Peyer's patch (tissue), 4 donors: ENCODE measurements at places on chromosomes 2 and 18. TPM values are rescaled to one million over a fixed set of nuclear protein-coding genes. Genes with fewer than 3 reads are reported as not detected.
A peak's percentile ranks its signal among the peaks of the same experiment; 100 is the strongest.

DNA sequence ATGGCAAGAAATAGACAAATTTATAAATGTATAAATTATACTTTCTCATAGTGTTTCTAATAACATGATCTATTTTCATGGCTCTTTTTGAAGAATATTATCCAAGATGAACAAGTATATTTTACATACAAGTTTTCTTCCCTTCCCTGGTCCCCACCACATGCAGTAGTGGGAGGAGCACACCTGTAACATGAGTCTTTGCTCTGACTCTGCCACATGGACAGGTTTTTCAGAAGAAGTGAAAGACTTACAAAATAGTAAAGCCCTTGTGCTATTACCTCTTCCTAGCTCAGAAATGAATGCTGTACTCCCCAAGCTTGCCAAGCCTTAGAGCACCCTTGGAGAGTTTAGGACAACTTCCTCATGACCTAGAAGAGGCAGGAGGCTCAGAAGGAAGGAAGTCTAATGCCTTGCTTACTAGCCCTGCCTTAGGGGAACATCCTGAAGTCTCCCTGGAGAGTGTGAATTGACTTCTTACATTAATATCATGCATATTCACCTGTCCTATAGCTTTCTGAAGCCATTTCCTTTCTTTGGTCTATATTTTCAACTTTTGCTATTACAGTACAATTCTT lies 18.4 kb downstream of the MXD1 start:
- H3K36me3 ChIP-seq: peaks cover 7% of the 10 kb centered on the region
- no peak for DNase-seq
- no peak overlapping the region for H3K4me3 ChIP-seq
- peak overlapping the region; percentile 77 for H3K27ac ChIP-seq
- peaks cover 15% of the 10 kb centered on the region for H3K4me1 ChIP-seq

GRCh38 chr2:48397846-48398245 lies 132.1 kb upstream of the STON1 start:
- no peak overlapping the region for H3K27ac ChIP-seq
- no peaks in the 10 kb centered on the region for H3K4me1 ChIP-seq
- no peak for DNase-seq

DNAH7 gene
- 2.5 TPM for total RNA-seq

DNA sequence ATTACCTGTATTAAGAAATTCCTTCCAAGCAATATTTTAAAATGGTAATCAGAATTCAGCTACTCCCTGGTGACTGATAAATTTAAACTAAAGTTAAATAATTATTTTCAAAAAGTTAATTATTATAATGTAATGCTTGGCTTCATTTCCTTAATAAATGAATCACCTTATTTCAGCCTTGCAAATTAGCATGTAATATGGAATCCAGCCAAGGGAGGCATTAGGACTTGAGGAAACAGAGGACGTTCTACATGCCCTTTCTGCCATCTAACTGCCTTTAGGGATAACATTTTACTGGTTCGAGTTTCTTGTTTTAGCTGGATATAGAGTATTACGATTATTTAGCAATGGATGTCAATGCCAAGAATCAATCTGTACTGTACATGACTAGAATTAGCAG lies 636.3 kb downstream of the TSN start:
- H3K27me3 ChIP-seq: no peaks in the 10 kb centered on the region
- H3K36me3 ChIP-seq: no peaks in the 10 kb centered on the region
- no peak overlapping the region for H3K27ac ChIP-seq
- H3K4me1 ChIP-seq: no peaks in the 10 kb centered on the region
- no peak for DNase-seq

IL36RN gene
- total RNA-seq: not detected

- DNase-seq: no peak
- no peaks in the 10 kb centered on the region for H3K27me3 ChIP-seq
- no peaks in the 10 kb centered on the region for H3K36me3 ChIP-seq
- H3K27ac ChIP-seq: no peak overlapping the region
Measured at GRCh38 chr18:59952283-59953007, 52.6 kb downstream of the PMAIP1 start.

GRCh38 chr2:233179848-233180366 lies 71.6 kb upstream of the ATG16L1 start:
- no peaks in the 10 kb centered on the region for H3K4me1 ChIP-seq
- H3K27me3 ChIP-seq: no peaks in the 10 kb centered on the region
- H3K36me3 ChIP-seq: peaks cover 27% of the 10 kb centered on the region
- no peak overlapping the region for H3K27ac ChIP-seq
- DNase-seq: no peak

SPATA3 gene
- total RNA-seq: not detected

GREB1L gene
- 0.53 TPM for total RNA-seq

IL36B gene
- total RNA-seq: not detected

ASB18 gene
- total RNA-seq: not detected

DNAH6 gene
- 4.2 TPM for total RNA-seq

DNA sequence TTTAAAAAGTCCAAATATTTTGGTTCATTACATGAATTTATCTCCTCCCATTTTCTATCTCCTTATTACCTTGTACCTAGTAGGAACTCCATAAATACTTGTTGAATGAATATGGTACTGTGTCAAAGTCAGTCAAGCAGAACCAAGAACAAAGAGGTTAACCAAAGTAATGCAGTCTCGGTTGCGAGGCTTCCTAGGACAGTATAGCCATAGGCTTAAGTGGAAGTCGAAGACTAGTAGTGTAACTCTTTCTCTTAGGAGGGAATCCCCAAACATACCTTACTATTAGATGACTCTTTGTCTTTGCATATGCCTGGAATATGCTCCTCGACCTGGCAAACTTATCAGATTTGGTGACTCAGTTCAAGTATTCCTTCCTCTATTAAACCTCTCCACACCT lies 4.8 kb downstream of the LIPT1 start:
- no peak for DNase-seq
- H3K4me1 ChIP-seq: no peaks in the 10 kb centered on the region
- H3K36me3 ChIP-seq: no peaks in the 10 kb centered on the region
- H3K4me3 ChIP-seq: no peak overlapping the region

ABCA12 gene
- not detected for total RNA-seq

GRCh38 chr2:191231995-191232394 lies 13.2 kb upstream of the MYO1B start:
- no peak for DNase-seq
- no peaks in the 10 kb centered on the region for H3K27me3 ChIP-seq
- peak overlapping the region; percentile 18 for H3K27ac ChIP-seq

CXCR1 gene
- total RNA-seq: not detected

ZNF521 gene
- 25.6 TPM for total RNA-seq

DNA sequence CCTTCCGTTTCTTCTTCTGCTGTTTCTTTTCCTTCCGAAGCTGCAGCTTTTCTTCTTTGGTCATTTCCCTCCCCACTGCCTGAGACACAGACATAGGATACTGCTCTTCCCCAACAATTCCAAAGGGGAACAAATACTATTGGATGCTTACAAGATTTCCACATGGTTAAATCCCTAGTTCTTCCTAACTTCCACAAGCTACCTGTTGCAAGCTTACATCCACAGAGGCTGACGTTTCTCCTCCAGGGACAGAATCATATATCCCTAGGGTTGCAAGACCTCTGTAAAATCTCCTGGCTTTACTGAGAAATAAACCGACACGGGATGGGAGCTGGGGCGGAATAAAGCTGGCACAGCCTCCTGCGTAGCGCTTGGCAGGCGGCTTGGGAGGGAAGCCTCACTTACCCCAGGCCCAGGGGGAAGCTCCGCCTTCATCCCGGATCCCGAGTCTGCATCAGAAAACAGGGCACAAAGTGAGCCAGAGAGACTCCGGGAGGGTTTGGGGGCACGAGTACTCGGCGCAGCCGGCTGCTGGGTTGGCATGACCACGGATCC lies 590 bp downstream of the EIF2B4 start:
- peak overlapping the region; percentile 77 for H3K4me3 ChIP-seq
- peaks cover 17% of the 10 kb centered on the region for H3K4me1 ChIP-seq
- peak; percentile 48 for DNase-seq
- no peaks in the 10 kb centered on the region for H3K36me3 ChIP-seq

GRCh38 chr18:34623557-34623956 lies 86.5 kb upstream of the DTNA start:
- H3K4me1 ChIP-seq: no peaks in the 10 kb centered on the region
- H3K4me3 ChIP-seq: no peak overlapping the region
- H3K27me3 ChIP-seq: no peaks in the 10 kb centered on the region
- H3K27ac ChIP-seq: no peak overlapping the region

FAM237A gene
- not detected for total RNA-seq

GRCh38 chr18:55998071-55998522 lies 410.1 kb upstream of the TCF4 start:
- no peak overlapping the region for H3K4me3 ChIP-seq
- H3K4me1 ChIP-seq: no peaks in the 10 kb centered on the region
- no peak for DNase-seq
- H3K27ac ChIP-seq: no peak overlapping the region

- peaks cover 8% of the 10 kb centered on the region for H3K4me1 ChIP-seq
- H3K27me3 ChIP-seq: no peaks in the 10 kb centered on the region
- H3K36me3 ChIP-seq: no peaks in the 10 kb centered on the region
- H3K27ac ChIP-seq: peak overlapping the region; percentile 80
Measured at GRCh38 chr2:218406949-218407618, 7.4 kb downstream of the CTDSP1 start.

TSPYL6 gene
- not detected for total RNA-seq

DNA sequence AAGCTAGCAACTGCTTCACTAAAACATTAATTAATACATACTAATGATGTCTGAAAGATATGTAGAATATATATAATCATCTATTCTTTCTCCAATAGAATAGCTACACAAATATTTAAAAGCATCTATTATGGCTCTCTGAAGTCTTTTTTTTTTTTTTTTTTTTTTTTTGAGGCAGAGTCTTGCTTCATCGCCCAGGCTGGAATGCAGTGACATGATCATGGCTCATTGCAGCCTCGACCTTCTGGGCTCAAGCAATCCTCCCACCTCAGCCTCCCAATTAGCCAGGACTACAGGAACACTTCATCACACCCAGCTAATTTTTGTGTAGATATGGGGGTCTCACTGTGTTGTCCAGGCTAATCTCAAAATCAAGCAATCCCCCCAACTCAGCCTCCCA lies 120.4 kb upstream of the KYNU start:
- H3K36me3 ChIP-seq: no peaks in the 10 kb centered on the region
- H3K27me3 ChIP-seq: no peaks in the 10 kb centered on the region
- no peak overlapping the region for H3K4me3 ChIP-seq
- DNase-seq: no peak
- H3K4me1 ChIP-seq: no peaks in the 10 kb centered on the region

DNA sequence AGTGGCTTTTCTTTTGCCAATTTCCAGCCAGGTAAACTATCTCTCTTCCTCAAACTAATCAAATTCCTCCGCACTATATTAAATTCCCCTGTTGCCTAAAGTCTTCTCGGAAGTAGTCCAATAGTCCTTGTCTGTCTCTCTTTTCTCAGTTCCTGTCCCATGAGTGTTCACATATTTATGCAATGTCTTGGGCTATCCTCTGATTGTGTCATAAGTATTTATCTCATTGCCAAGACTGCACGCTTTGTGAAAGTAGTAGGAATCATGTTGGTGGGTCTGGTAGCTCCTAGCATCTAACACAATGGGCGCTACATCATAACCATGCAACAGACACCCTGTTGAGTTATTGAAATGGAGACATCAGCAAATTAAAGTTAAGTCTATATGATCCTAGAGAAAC lies 59.9 kb upstream of the POU3F3 start:
- H3K27ac ChIP-seq: no peak overlapping the region
- H3K36me3 ChIP-seq: no peaks in the 10 kb centered on the region
- no peaks in the 10 kb centered on the region for H3K27me3 ChIP-seq
- no peak for DNase-seq

BCL11A gene
- 35.4 TPM for total RNA-seq

DNA sequence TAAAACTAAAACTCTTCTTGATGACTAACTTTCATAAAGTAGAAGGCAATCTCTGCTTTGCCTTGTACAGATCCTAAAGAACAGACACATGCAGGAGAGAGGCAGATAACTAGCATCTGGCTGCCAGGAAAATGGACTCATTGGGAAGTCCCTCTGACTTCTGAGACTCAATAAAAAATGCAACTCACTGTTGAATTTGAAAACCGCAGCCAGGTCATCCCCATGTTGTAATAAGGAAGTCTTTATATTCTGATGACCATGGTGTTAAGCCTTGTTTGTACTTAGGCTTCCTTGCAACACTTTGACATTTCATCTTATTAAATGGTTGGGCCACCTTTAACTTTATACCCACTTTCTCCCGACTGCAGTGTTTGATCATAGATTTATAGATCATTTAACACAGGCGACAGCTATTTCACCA lies 375.1 kb upstream of the KCNH7 start:
- H3K27me3 ChIP-seq: no peaks in the 10 kb centered on the region
- no peak overlapping the region for H3K4me3 ChIP-seq
- H3K4me1 ChIP-seq: no peaks in the 10 kb centered on the region
- H3K36me3 ChIP-seq: no peaks in the 10 kb centered on the region
- no peak overlapping the region for H3K27ac ChIP-seq
- no peak for DNase-seq

GRCh38 chr18:48896875-48897511 lies 53.8 kb downstream of the SMAD7 start:
- no peaks in the 10 kb centered on the region for H3K4me1 ChIP-seq
- peak; percentile 75 for DNase-seq
- no peaks in the 10 kb centered on the region for H3K27me3 ChIP-seq
- no peaks in the 10 kb centered on the region for H3K36me3 ChIP-seq
- no peak overlapping the region for H3K4me3 ChIP-seq

GRCh38 chr18:71443706-71444480 lies 1100.2 kb downstream of the CBLN2 start:
- no peak overlapping the region for H3K4me3 ChIP-seq
- H3K27me3 ChIP-seq: no peaks in the 10 kb centered on the region
- H3K36me3 ChIP-seq: no peaks in the 10 kb centered on the region
- no peak for DNase-seq

DNA sequence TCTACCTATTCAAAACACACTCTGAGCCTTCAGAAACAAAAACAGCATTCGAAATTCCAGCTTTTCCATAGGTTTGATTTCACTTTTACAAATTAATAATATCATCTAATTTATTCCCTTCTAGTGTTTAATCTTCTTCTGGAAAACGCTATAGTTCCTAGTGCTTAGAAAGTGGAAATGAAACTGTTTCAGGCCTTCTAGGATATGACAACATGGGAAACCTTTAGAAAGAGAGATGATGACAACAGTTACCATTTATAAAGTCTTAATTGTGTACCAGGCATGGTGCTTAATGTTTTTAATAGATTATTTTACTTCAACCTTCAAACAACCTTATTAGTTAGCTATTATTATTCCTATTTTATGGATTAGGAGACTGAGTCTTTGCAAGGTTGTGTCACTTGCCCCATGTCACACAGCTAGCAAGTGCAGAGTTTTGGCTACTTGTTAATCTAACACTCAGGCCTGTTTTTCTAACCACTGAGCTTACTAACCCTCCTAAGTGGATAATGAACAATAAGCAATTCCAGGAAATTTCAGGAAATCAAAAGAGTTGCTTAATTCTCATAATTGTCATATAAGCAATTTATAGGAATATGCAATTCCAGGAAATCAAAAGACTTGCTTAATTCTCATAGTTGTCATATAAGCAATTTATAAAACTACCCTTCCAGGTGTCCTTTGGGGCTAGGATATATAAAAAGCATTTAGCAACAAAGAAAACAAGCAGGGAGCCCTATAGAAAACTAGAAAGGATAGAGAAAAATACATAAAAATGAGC lies 206.0 kb downstream of the ZNF521 start:
- H3K27me3 ChIP-seq: no peaks in the 10 kb centered on the region
- H3K36me3 ChIP-seq: no peaks in the 10 kb centered on the region

- no peaks in the 10 kb centered on the region for H3K27me3 ChIP-seq
- H3K36me3 ChIP-seq: no peaks in the 10 kb centered on the region
- DNase-seq: no peak
- H3K27ac ChIP-seq: no peak overlapping the region
Measured at GRCh38 chr2:238415036-238415764, 11.5 kb upstream of the ASB1 start.

CNGA3 gene
- 3.0 TPM for total RNA-seq
